ENCODE measurements at places on chromosomes 12 and 14. TPM values are rescaled to one million over a fixed set of nuclear protein-coding genes. Genes with fewer than 3 reads are reported as not detected.

Gene A2ML1
- total RNA-seq, result not detected

DNA sequence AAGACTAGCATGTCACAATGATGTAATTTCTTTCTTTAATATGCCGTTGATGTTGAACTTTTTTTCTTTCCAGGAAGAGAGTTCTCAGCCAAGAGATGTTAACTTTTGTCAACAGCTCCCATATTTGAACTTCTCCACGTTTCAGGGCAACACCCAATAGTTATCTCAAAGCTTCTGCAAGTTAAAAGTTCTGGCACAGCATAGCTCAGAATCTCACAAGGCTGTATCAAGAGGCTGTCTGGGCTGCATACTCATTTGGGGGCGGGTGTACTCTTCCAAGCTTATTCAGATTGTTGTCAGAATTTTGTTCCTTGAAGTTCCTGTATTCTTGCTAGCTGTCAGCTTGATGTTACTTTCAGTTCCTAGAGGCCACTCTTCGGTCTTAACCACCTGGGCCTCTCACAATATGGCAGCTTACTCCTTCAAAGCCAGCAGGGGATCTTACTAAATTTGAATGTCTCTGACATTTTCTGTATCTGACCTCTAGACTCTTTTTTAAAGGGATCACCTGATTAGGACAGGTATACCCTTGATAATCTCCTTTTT lies 38.9 kb downstream of the KCNC2 start:
- H3K4me1 ChIP-seq, result no peaks in the 10 kb centered on the region
- H3K27me3 ChIP-seq, result no peaks in the 10 kb centered on the region
- no peaks in the 10 kb centered on the region for H3K36me3 ChIP-seq
- no peak for DNase-seq
- no peak overlapping the region for H3K27ac ChIP-seq
- no peak overlapping the region for H3K4me3 ChIP-seq

Gene DLK1
- not detected for total RNA-seq

Gene C12orf42
- not detected for total RNA-seq

Gene RD3L
- total RNA-seq, result not detected

Measured in upper lobe of right lung (tissue), 1 donor.